ENCODE measurements at places on chromosomes 13 and 19. TPM values are rescaled to one million over a fixed set of nuclear protein-coding genes. Genes with fewer than 3 reads are reported as not detected.

The ADAMTS10 gene
- 6.6 TPM for total RNA-seq

The TNFSF13B gene
- total RNA-seq: 1.3 TPM

The IRF3 gene
- total RNA-seq: 43.8 TPM

The OR7D2 gene
- total RNA-seq: under 0.01 TPM

The LAIR1 gene
- total RNA-seq: not detected

The SMIM44 gene
- not detected for total RNA-seq

The ZNF700 gene
- 7.2 TPM for total RNA-seq

The ZNF20 gene
- 2.5 TPM for total RNA-seq

The RDH13 gene
- 9.2 TPM for total RNA-seq

The PABPC3 gene
- 0.56 TPM for total RNA-seq

The SMAD9 gene
- total RNA-seq: 3.4 TPM

The KCNJ14 gene
- 0.88 TPM for total RNA-seq

Measured in epithelial cell of alveolus of lung (primary cell).